H1 (cell line): ENCODE measurements at places on chromosomes 7 and 10.
A peak's percentile ranks its signal among the peaks of the same experiment; 100 is the strongest.

DNA sequence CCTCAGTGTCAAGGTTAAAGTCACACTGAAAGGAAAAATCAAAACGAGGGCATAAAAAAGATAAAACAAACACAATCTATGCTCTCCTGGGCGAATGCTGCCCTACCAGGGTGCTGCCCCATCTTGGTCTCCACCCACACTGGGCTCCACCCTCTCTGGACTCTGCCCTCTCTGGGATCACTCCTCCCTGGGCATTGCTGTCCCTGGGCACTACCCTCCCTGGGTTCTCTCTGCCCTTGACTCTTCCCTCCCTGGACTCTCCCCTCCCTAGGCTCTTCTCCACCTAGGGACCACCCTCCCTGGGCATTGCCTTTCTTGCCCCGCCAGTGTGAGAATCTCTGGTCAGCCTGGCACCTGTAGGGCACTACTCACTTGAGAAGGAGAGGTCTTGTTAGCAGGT, 8.6 kb downstream of the GDF2 start:
- DNase-seq: no peak

- no peak for DNase-seq
Observed at GRCh38 chr7:34452363-34452762, 205.7 kb upstream of the NPSR1 start.

- DNase-seq: no peak
Observed at GRCh38 chr10:8380833-8381496, 326.5 kb downstream of the GATA3 start.

DNA sequence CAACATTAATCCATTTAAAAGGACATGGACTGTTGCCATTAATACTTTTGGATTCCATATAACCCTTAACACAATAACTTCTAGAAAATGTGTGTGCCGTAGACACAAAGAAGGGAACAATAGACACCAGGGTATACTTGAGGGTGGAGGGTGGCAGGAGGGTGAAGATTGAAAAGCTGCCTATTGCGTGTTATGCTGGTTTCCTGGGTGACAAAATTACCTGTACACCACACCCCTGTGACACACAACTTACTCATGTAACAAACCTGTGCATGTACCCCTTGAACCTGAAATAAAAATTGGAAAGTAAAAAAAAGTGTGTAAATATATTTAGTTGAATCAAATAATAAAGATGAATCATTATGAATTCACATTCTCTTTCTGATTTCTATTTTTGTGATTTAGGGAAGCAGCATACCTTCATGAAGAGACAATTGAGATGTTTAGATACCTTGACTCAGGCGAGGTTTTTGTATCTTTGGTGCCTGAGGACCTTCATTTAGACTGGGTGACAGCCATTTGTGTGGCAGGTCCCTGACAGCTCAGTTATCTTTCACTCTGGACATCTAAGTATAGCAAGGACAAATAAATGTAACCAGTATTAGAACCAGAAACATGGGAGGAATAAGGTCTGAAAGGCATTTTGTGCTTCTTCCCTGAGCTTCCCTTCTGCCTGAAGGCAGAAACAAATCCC, 28.7 kb downstream of the GIMAP8 start:
- no peak for DNase-seq

DNA sequence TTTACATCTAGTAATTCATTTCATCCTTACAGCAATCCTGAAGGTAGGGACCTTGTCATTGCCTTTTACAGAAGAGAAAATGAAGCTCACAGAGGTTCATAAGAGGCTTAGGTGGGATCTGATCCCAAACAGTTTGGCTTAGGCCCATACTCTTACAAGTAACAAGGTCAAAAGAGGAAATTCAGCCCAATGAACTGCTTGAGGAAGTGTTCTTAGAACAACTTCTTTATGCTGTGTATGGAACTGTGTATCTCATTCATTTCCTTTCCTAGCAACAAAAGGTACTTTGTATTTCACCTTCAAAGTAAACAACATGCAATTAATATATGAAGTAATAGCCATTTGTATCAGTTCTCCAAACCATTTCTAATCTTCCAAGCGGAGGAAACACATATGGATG, 79.3 kb downstream of the AVL9 start:
- no peak for DNase-seq

- peak; percentile 54 for DNase-seq
Observed at GRCh38 chr7:98870807-98871491, 1.1 kb upstream of the TMEM130 start.

- no peak for DNase-seq
Observed at GRCh38 chr7:2730846-2731770, 43.1 kb downstream of the AMZ1 start.

- no peak for DNase-seq
Observed at GRCh38 chr10:124696446-124697392, 47.5 kb downstream of the FAM53B start.

GRCh38 chr10:71392292-71392691, 4.4 kb upstream of the CDH23 start:
- no peak for DNase-seq

GRCh38 chr7:149806726-149807125, 31.4 kb upstream of the ZNF862 start:
- no peak for DNase-seq

DNA sequence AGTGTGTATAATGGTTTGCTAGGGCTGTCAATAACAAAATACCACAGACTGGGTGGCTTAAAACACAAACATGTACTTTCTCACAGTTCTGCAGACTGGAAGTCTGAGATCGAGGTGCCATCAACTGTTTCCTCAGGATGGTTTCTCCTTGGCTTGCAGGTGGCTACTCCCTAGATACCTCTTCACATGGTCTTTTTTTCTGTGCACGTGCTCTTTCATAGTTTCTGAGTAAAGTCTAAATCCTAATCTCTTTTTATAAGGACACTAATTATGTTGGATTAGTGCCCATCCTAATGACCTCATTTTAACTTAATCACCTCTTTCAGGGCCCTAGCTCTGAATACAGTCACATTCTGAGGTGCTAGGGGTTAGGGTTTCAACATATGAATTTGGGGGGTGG, 65.9 kb downstream of the AMPH start:
- no peak for DNase-seq

- peak; percentile 45 for DNase-seq
Observed at GRCh38 chr10:86289577-86289868, 77.1 kb downstream of the GRID1 start.

DNA sequence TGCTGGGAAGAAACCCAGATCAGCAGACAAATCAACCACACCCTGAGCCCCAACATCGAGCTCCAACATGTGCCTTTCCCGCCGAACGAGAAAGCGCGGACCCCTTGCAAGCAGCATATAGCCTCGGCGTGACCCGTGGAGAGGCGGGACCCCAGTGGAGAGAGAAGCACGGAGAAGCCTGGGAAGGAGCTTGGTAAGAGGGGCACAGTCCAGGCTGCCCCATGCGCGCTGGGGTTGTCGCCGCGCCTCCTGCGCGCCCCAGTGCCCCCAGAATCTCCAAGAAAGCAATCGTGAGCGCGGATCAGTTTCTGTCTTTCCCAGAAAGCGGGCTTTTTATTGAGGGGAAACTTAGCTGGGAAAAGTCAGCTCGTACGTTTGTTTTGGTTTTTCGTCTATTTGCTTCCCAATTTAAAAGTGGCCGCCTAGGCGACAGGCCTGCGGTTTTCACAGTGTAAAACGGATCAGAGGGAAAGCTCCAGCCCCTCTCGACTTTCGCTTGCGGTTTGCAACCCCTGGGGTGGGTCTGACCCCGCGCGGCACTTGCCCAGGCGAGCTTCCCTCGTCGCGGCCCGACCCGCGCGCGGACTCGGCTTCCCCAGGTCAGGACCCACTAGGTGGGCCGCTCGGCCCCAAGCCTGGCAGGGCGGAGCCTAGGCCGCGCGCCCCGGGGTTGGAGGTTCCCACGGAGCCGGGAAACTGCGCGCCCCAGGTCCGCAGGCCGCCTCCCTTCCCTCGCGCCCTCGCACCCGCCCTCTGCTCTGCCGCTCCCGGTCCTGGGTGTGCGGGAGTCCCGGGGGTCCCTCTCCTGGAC, 31.1 kb downstream of the SKIDA1 start:
- DNase-seq: peak; percentile 79

DNA sequence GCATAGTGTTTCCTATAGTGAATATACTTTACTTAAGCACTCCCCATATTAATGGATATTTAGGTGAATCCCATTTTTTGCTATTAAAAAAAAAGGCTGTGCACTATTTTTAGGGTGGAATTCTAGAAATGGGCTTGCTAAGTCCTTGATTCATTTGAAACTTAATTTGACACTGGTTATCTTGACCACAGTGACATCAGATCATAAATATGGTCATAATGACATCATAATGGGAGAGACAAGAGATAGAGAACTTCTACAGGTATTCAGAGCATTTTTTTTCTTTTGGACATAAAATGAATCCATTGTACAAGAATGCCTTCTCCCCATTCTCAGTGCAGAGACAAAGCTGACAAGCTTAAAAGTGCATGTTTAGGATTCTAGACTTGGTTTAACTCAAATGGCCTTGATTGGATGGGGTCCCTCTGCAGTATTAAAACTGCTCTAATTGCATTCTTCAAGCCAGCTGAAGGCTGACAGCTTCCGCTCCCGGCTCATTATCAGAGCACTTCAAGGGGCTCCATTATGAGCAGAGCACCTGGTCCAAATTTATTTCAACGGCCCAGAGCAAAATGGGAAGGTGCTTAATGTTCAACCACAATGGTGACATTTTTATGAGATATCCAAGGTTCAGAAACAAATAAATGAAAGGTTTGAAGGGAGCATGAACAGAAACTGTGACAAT, 104.8 kb downstream of the JAZF1 start:
- DNase-seq: no peak

DNA sequence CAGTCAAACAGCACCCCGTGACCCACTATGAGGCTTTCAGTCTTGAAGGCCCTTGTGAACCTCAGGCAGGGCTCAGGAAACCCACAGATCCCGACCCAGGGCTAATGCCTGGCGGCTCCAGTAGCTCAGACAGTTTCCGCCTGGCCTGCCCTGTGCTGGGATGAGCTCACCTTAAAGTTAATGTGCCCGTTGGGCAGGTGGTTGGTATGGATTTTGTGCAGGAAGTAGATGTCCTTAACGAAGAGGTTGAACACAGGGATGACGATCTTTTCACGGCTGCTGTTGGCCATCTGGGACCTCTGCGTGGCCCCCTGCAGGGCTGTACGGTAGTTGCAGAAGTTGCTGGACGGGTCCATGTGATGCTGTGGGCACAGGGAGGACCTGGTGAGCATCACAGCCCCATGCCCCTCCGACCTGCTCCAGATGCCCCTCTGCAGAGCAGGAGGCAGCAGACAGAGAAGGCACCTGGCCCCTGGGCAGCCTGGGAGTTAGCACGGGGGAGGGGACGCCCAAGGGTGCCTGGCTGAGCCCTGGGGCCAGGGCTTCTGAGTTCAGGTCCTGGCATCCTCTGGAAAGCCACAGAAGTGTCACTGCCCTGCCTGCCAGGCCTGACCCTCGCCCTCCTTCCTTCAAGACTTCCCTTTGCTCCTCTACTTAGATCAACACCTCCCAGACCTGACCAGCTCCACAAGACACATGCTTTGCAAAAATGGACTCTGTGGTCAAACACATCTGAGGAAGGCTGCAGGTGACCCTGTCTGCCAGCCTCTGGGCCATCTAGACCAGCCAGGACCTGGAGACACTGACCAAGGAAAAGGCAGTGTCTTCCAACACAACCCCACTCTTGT, 59.8 kb downstream of the CSGALNACT2 start:
- DNase-seq: peak; percentile 53

- no peak for DNase-seq
Observed at GRCh38 chr7:157445246-157445955, 108.6 kb downstream of the DNAJB6 start.

- no peak for DNase-seq
Observed at GRCh38 chr7:97480772-97481390, 251.0 kb upstream of the TAC1 start.

DNA sequence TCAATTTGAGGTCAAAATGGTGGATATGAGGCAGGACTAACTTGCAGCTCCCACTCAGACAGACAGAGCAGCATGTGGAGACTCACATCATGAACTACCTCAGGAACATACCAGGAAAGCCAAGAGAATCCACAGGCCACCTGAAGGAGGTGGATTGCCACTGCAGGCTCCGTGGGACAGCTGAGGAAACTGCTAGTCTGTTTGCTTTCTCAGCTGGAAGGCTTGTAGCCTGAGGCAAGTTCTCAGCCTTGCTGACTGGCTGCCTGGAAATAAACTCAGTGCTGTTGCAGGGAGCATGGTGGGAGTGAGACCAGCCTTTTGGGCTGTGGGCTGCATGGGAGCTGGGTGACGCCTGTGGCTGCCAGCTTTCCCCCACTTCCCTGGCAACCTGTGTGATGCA, 202.9 kb downstream of the ZNF248 start:
- DNase-seq: no peak

- no peak for DNase-seq
Observed at GRCh38 chr7:98230746-98231471, 19.7 kb downstream of the BHLHA15 start.

GRCh38 chr7:40551685-40552576, 417.1 kb downstream of the SUGCT start:
- no peak for DNase-seq

GRCh38 chr10:75825235-75825634, 393.8 kb downstream of the LRMDA start:
- no peak for DNase-seq

GRCh38 chr7:66815951-66816350, 75.4 kb downstream of the RABGEF1 start:
- no peak for DNase-seq

- no peak for DNase-seq
Observed at GRCh38 chr7:47654672-47655298, 72.9 kb upstream of the TNS3 start.

GRCh38 chr10:100864978-100865377, 47.8 kb upstream of the SLF2 start:
- no peak for DNase-seq

- DNase-seq: no peak
Observed at GRCh38 chr7:102079140-102080018, 207.3 kb upstream of the SH2B2 start.

- DNase-seq: no peak
Observed at GRCh38 chr10:6493521-6494441, 86.3 kb downstream of the PRKCQ start.

DNA sequence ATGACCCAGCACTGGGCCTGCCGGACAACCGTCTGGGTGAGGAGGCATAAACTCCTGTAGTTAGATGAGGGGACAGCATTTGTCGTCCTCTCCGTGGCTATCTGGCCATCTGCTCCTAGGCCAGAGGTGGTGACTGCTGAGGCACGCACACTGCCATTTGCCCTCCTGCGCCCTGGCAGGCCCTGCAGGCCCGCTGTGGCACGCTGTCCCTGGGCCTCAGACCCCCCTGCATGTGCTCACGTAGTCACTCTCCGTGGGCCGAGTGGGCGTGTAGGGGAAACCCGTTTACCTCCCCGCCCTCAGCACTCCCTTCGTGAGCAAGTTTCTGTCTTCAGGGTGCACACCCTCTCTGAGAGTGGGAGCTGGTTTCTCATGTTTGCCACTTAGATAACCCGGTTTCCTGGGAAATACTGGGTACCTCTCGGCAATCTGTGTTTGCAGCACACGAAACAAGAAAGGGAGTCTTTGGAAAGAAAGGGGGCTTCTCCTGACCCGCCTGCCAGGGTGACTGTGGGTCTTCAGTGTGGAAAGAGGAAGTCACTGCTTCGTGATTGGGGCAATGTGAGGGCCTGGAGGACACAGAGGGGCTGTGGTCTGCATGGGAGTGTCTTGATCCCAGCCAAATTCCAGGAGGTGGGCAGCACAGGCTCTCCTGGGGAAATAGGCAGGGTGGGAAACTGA, 10.8 kb downstream of the ADAMTS14 start:
- DNase-seq: no peak
